ENCODE measurements at places on chromosomes 11 and 22.

- DNase-seq, result no peak
Observed at GRCh38 chr11:62399878-62400266, 19.0 kb upstream of the SCGB1A1 start.

GRCh38 chr22:24995649-24996180 lies 43.2 kb downstream of the KIAA1671 start:
- DNase-seq, result no peak

DNA sequence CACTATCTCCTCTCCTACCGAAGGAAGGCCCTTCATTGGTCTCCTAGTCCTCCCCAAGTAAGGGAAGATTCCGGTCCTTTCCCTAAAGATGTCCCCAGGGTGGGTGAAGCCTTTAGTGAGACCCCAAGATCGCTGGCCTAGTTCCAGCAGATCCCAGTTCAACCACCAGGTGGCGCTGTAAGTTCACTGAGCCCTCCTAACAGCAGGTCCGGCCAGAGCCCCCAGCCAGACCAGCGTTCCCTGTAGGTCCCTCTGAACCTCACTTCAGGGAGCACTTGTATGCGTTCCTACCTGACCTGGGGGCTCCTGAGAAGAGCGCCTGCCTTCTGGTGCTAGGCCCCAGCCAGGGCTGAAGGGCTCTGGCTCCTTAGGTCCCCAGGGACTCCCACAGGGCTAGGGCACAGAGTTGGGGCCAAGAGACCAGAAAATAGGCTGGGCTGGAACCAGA lies 38.1 kb downstream of the LMO1 start:
- peak; percentile 48 for DNase-seq

- no peak for DNase-seq
Observed at GRCh38 chr11:123434262-123434661, 4.2 kb downstream of the GRAMD1B start.

DNA sequence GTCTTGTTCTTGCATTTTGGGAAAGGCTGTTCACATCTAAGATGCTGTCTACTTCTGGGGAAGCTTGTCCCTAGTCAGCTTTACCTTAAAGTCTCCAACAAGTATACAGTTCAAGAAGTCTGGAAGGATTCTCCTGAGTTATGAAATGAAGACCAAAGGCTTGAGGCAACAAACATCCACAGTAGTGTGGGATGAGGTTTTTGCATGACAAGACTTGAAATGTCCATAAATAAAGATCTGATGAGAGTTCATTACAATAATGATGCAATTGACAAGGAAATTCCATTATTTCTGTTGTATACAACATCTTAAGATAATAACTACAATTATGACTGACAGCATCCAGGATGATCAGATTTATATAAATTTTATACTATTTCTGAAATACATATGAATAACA lies 21.3 kb upstream of the KDM4E start:
- no peak for DNase-seq

DNA sequence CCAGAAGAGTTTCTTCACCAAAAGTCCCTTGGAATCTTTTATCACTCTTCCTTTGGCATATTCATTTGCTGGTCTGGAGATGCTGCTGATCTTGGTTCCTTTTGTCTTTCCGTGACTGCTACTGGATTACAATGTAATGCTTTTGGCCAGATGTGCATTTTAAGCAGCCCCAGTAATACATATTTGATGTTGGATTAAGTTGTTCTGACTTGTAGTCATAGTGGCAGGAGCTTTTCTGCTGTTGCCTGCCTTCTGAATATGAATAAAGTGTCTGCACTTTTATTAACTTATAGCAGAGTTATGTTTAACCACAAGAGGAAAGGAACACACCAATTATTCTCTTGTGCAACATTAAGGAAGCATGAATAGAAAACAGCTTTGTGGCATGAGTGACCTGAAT lies 360.0 kb upstream of the DDI1 start:
- no peak for DNase-seq

GRCh38 chr11:20337526-20338154 lies 25.9 kb upstream of the HTATIP2 start:
- no peak for DNase-seq

DNA sequence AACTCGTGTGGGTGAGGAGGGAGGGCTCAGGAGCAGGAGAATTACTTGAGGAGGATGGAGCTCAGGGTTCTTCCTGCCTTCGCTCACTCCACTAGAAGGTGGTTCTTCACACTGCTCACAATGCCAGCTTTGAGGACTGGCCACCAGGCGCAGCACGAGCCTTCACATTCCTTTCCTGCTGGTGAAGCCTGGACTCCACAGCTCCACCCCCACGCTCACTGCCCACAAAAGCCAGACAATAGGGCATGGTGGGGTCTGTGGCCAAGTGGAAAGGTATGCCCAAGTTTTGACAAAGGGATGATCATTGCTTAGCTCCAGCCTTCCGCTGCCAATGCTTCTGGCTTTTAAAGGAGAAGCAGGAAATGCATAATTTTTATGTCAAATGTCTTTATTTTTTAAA lies 58.0 kb upstream of the FADD start:
- DNase-seq, result no peak

- peak; percentile 73 for DNase-seq
Observed at GRCh38 chr11:67648140-67648795, 2.3 kb downstream of the ACY3 start.

DNA sequence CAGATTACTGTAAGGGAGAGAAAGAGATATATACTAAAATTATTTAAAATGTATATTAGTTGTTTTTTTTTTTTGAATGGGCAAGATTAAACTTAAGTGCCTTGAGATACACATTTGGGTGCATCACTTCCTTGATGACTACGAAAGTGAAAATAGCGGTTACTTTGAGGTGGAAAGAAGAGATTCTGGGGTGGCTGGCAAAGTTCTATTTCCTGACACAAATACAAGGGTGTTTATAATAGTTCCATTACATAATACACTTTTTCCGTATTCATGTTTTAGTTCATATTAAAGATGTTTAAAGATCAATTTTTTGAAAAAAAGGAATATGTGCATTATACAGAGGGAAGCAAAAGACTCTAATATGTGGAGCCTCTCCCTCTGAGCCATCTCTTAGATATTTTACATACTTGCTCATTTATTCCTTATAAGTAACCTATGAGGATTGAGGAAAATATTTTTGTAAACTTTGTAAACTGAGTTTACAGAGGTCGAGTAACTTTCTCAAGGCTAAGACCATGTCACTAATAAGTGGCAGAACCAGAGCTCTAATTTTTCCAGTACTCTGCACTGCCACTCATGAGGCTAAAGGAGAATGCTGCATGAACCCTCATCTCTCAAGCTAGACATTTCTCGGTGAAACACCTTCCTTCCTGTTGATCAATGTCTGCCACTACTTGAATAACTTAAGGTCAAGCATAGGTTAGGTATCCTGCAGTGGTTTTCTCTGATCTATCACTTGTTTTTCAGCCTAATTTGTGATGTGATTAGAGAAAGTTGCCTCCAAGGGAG lies 58.6 kb downstream of the DDIAS start:
- peak; percentile 36 for DNase-seq

- no peak for DNase-seq
Observed at GRCh38 chr11:995752-996420, 40.6 kb downstream of the MUC6 start.

DNA sequence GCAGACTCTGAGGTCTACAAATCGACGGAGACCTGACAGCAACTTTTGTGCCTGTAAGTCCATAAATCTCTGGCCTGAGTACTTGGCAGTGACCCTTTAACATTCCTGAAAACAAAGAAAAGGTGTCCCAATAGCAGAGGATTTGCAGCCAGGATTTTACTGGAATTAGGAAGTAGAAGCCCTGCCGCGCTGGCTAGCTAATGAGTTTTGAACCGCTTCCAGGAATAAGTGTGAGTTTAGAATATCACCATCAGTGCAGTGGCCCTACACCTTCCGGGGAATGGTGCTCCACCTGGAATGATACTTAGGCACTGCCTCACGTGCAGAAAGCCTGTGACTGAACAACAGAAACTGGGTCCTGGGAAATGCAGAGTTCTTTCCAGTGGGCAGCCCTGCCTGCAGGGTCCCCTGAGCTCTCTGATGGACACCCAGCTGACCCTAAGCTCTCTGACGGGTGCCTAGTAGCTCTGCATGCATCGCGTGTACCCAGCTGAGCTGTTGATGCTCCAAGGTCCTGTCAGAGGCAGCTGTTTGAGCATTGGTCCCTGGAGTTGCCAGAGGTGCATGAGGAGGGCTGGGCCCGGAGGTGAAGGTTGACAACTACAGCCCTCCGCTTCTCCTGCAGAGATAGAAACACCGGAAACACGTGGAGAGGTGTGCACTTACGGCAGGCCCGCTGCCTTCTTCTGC lies 380.9 kb downstream of the TBC1D22A start:
- DNase-seq, result no peak

- DNase-seq, result no peak
Observed at GRCh38 chr11:4865855-4866254, 15.8 kb upstream of the OR51T1 start.

DNA sequence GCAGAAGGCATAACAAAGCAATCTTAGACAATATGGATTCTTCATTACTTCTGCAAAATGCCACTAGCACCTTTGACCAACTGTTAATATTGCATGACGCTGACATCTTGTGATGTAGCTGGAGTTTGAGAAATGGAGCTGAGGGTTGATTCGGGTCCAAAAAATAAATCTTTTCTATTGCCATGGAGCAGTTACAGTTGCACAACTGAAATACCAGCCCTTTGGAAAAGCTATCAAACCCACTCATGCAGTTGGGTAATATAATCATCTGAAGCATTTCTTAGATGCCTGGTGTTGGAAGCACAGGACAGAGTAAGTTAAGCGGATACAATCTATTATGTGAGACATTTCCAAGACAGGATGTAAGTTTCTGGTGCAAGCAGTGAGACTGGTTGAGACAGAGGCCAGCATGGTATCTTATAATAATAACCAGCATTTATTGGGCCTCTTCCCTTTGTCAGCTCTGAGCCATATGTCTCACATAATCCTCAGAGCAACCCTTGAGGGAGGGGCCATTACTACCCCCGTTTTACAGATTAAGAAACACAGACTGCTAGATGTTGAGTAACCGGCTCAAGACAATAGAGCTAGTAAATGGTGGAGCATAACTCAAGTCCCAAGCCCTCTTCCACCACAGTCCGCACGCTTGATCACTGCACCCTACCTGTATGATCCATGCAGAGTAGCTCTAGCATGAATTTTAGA lies 74.9 kb upstream of the CAPRIN1 start:
- no peak for DNase-seq

GRCh38 chr22:19117111-19117512 lies 5.1 kb downstream of the DGCR2 start:
- DNase-seq, result no peak

DNA sequence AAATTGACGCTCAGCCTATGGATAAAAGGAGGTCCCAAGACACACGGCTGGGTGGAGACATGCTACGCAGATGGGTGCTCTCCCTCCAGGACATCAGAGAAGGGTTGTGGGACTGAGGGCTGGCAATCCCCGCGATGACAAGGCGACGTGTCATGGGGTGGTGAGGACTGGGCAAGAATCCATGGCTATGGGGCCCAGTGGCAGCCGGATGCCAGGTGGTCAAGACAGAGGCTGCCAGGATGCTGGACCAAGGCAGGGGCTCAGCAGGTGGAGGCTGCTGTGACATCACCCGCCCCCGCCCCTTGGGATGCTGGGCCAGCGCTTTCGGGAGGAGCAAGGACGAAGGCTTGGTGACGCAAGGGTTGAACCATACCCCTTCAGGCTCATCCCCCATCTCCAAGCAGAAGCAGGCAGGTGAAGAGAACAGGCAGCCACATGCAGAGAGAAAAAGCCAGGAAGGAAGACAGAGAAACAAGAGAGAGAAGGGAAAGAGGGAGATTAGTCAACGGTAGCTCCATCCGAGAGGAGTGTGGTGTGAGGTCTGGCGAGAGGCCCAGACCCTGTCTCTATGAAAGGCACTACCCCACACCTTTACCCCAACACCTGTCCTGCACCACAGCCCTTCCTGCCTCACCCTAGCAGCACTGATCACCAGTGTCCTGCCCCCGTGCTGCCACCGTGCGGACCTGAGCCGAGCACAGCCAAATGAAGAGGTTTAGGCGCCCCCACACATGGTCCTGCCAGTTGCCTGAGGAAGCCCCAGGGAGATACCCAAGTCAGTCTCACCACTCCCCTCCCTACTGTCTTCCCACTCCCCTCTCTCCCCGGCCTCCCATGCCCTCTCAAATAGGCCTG lies 24.1 kb upstream of the RASL10A start:
- DNase-seq, result no peak

DNA sequence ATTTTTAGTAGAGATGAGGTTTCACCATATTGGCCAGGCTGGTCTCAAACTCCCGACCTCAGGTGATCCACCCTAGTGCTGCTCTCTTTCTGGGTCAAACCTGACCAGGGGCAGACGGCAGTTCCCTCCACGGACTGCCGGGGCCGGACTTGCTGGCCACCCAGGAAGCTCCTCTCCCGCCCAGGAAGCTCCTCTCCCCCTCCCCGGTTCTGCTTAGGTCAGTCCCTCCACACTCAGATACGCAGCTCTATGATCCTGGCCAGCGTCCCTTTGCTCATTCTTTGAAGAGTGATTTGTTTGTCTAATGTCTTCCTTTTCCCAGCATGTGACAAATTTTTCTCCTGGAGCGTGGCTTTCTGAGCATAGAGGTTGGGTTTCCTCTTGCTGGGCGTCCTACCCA lies 125.3 kb upstream of the B3GAT1 start:
- DNase-seq, result no peak

GRCh38 chr11:30983776-30984441 lies 385.6 kb downstream of the DCDC1 start:
- DNase-seq, result no peak

GRCh38 chr11:91822805-91823204 lies 401.8 kb upstream of the FAT3 start:
- DNase-seq, result no peak
